ENCODE measurements at places on chromosomes 4 and X.

DNA sequence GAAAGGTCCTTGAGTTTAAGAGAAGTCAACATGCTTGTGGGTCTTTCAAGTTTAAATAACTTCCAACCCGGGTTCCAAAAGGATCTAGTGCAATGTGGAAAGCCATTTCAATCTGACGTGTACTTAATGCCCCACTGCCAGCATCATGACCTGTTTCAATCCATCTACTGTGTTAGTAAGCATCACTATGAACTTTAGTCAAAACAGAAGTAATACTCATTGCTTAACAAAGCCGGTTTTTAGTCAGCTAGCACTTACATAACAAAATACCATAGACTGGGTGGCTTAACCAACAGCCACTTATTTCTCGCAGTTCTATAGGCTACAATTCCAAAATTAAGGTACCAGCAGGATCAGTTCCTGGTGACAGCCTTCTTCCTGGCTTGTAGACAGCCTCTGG lies 677.5 kb downstream of the DMD start:
- no peak for DNase-seq

- no peak for DNase-seq
Observed at GRCh38 chr4:37678624-37679023, 7.6 kb downstream of the RELL1 start.

DNA sequence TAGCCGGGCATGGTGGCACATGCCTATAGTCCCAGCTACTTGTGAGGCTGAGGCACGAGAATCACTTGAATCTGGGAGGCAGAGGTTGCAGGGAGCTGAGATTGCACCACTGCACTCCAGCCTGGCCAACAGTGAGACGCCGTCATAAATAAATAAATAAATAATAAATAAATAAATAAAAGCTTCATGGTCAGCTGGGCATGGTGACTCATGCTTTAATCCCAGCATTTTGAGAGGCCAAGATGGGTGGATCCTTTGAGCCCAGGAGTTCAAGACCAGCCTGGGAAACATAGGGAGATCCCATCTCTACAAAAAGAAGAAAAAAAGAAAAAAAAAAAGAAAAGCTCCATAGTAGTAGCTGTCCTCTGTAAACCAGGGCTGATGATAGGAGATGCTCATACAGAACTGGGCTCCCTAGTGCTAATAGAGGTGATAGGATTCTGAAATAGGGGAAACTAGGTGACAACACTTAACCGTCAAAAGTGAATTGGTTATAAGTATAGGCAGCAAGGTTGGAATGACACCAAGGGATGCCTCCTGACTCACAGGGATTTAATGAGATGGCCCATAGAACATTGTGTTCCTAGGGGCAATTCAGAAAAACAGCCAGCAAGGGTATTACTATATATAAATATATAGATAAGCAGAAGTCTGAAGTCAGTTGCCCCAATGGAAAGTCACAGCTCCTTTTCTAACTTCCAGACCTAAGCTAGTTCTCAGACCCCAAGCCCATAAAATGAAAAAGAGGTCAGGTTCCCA lies 41.8 kb upstream of the ARHGEF6 start:
- DNase-seq: no peak

- DNase-seq: peak; percentile 90
Observed at GRCh38 chrX:283115-283845, 2.1 kb downstream of the PLCXD1 start.

DNA sequence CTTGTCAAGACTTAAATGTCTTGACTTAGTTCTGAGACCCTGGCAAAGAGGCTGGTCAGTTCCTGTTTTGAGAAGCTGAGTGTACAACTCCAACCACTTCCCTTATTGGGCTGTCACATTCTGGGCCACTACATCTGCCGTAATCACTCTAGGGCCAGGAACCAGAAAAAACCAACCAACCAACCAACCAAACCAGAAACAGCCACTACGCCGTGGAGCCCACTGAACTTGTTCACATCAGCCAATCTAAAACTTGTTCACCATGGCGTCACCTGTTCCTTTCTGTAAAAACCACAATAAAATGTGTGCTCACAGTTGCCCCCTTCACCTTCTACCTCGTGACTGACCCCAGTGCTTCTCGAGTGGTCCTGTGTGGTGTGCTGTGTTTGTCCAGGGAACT lies 107.3 kb downstream of the JADE1 start:
- DNase-seq: no peak

DNA sequence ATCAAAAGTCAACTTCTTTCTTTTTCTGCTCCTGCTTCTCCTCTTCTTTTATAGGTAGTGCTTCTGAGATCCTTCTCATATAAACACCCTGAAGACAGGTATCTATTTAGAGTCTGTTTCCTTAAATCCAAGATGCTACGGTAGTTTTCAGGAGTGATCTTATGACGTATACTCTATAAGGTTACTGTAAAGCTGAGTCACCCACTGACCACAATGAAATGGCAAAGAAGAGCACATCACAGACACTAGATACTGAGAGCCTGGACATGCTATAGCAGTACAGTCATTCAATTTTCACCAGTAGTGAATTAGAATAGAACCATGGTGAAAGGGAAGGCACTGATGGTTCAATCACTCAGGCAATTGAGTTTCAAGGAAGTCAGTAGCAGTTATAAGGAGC lies 412.5 kb downstream of the ADAM29 start:
- no peak for DNase-seq
